ENCODE measurements at places on chromosomes 1 and 21.

- no peak for DNase-seq
Measured at GRCh38 chr1:165915480-165915879, 88.1 kb downstream of the UCK2 start.

DNA sequence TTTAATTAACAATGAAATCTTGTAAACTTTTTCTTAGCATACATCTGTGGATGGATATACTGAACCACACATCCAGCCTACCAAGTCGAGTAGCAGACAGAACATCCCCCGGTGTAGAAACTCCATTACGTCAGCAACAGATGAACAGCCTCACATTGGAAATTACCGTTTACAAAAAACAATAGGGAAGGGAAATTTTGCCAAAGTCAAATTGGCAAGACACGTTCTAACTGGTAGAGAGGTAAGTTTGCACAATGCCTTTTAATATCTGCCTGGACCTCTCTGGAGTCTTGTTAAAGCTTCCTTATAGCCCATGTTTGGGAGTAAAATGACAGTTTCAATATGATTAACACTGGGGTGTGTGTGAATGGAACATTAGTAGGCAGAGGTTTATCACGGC is 51.4 kb downstream of the MARK1 start:
- DNase-seq = peak; percentile 81

- DNase-seq = no peak
Measured at GRCh38 chr21:40641042-40641441, 205.9 kb downstream of the DSCAM start.

DNA sequence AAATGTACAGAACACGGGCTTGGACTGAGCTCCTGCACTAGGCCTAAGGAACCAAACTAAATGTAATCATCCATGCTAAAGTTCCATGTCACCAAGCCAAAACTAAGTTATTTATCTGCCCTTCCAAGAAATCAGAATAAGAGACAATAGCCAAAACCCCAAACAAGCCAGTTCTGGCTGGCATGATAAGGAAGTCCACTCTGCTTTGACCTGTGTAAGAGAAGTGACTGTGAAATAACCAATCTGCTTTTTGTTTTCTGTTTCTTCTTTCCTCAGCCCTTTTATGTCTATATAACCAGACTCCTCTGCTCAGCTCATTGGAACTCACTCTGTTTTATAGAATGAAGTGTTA is 15.1 kb downstream of the PLPPR5 start:
- no peak for DNase-seq

- no peak for DNase-seq
Measured at GRCh38 chr1:216612291-216612690, 110.9 kb downstream of the ESRRG start.

DNA sequence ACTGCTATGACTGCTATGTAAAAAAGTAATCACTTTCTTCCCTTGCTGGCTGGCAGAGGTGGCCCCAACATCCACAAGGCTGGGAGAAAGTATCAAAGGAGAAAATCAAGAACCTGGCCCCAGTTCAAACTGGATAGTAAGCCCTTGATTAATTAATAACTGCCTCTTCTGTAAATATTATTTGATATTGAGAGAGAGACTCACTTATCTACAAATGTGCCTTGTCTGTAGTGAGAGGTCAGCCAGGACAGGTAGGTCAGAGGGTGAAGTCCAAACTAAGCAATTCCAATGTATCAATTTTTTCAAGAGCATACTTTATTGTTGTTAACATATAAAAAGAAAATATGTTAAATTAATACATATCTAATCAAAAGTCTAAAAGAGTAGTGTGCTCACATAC is 23.8 kb upstream of the TARBP1 start:
- DNase-seq = no peak

DNA sequence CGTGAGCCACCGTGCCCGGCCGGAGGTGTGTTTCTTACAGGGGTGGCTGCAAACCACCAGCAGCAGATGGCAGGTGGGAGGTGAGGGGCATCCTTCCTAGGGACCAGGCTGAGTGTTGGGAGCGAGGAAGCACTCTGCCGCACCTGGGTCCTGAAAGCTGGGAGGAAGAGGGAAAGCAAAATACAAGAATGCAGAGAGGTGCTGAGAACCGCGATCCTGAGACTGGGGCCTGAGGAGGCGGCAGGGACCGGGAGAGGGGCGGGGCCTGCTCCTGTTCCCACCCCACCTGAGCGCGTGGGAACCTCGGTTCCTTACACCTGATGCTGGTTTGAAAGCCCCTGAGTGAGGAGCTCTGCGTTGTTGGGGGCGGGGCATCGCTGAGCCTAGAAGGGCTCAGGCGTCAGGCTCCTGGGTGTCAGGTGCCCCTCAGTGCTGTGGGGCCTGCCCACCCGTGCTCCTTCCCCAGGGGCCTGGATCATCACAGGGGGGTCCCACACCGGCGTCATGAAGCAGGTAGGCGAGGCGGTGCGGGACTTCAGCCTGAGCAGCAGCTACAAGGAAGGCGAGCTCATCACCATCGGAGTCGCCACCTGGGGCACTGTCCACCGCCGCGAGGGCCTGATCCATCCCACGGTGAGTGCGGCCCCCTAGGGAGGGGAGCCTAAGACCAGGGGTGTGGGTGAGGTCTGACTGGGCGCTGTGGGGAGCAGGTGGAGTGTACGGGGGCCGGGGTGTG is 15.5 kb downstream of the TRPM2 start:
- no peak for DNase-seq

DNA sequence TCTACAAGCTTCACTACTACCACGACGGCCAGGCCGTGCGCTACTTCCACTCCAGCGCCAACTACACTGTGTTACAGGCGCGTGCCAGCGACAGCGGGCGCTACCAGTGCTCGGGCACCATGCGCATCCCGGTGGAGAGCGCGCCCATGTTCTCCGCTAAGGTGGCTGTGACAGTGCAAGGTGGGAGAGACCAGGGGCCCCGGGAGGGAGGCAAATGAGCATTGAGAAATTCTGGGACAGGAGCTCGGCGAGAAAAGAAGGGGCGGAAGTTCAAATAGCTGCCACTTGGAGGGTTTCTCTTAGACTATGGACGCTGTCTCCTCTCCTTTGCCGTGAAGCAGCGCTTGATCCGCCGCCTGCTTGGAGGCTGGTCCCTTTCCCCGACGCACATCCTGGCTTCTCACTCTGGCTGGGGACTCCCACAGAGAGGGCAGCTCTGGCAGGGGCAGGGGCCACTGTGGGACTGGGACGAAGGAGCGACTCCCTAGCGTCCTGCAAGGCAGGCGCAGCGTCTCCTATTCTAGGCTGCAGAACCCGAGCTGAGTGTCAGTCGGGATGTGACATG is 4.6 kb downstream of the FCRLB start:
- no peak for DNase-seq

GRCh38 chr1:154443274-154444013 is 38.3 kb downstream of the IL6R start:
- no peak for DNase-seq

DNA sequence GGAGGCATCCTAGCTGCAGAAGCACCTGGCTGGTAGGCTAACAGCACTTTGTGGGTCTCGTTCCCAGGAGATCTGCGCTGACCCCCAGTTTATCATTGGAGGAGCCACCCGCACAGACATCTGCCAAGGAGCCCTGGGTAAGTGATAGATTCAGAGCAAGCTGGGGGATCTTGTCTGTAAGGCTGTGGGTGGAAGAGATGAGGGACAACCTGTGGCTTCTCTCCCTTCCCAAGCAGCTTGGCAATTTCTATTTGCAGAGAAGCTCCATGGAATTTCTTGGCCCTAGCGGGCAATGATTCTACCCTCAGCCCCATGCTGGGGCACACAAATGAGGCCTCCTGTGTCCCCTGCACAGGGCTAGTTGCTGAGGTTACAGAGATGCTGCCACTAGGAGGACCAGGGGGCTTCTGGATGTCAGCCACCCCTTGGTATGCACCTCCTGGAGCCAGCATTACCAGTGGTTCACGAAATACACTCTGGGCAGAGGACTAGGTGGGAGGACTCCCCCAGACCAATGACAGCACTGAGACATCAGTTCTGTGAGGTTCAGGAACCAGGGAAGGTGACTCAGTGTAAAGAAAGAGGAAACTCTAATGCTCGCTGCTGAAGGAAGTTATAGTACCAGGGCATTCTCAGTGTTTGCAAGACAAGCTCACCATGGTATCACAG is 5.5 kb downstream of the CAPN2 start:
- DNase-seq = no peak

GRCh38 chr1:181208083-181208482 is 119.6 kb downstream of the IER5 start:
- peak; percentile 3 for DNase-seq

DNA sequence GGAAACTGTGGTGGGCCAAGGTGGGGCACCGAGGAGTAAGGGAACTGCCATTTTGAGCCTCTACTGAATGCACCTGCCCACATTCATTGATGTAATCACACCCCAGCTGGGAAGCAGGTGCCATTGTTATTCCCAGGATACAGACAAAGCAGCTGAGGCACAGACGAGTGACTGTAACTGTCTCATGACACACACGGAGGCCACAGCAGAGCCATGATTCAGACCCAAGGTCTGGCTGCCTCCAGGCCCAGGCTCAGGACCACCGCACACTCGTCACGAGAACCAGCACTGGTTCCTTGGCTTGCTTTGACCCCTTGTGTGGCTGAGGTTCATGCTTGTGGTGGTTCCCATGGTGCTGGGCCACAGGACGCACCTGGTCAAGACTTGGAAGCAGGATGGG is 45.6 kb upstream of the CLIC4 start:
- DNase-seq = no peak

GRCh38 chr1:204962742-204963632 is 80.0 kb upstream of the CNTN2 start:
- DNase-seq = no peak

DNA sequence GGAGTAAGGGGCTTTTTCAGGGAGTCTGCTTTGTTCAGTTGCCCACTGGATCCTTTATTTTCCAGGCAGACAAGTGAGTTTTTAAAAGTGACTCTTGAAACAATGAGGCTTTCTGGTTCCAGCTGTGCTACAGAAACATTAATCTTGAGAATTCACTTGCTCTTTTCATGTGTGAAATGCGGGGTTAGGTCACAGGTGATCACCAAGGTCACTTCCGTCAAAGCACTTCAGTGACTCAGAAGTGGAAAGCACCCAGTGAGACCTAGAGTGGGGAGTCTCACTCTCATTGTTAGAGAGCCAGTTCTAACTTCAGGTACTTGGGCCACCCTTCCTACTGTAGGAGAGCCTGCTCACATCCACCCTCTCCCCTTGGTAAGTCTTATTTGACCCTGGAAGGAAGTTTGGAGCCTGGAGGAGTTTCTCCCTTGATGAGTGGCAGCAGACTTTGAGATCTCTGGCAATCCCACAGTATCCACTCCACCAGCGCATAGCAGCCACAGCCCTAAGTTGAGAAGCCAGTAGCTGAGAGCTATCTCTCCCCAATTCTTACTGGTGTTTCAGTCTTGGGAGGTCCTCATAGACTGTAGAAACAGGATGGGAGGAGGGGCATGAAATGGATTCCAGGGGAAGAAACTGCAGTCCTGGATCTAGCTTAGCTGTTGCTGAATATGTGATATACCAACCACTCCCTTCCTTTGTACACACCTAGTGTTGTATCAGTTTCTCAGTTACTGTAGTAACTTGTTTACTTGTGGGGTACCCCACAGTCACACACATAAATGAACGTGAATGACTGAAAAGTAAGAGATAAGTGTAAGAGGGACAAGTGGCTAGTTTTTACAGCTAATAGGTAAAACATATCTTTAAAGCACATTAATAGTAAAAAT is 3.1 kb downstream of the TACSTD2 start:
- peak; percentile 86 for DNase-seq

DNA sequence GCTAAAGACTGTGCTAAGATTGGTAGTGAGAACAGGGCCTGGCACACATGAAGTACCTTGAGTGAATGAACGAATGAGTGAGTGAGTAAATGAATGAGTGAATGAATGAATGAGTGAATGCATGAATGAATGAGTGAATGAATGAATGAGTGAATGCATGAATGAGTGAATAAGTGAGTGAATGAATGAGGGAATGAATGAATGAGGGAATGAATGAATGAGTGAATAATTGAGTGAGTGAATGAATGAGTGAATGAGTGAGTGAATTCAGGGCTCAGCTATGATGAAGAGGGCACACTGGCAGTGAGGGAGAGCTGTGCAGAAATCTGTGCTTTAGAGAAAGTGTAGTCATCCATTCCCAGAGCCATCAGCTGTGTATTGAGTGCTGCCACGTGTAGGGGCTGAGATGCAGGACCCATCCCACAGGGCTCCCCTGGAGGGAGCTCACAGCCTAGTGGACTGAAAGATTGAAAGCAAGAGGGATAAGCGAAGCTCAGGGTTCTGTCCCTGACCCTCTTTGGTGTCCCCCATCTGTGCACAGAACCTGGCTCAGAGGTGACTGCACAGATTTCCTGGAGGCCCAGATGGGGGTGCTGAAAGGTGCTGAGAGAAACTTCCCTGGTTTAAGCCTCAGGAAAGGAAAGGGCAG is 217.9 kb upstream of the VAMP3 start:
- DNase-seq = no peak

- no peak for DNase-seq
Measured at GRCh38 chr1:182617014-182617429, 12.8 kb upstream of the RGS16 start.

DNA sequence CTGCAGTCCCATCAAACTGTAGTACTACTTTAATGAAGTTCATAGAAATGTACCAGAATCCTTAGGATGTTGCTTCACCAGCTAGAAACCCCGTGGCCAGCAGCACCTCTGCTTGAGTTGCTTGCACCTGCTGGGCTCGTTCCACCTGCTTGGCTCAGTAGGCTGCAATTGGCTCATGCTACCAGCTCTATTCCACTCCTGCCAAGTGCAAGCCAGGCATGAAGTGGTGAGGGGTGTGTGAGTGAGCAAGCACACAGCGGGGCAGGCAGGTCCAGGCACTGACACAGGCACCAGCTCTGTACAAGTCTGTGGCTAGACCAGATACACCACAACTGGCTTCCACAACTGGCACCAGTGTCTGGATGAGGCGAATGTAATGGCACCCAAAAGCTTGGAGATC is 209.9 kb downstream of the AMY1C start:
- DNase-seq = no peak

- DNase-seq = no peak
Measured at GRCh38 chr21:44449473-44450363, 5.6 kb upstream of the LRRC3 start.

DNA sequence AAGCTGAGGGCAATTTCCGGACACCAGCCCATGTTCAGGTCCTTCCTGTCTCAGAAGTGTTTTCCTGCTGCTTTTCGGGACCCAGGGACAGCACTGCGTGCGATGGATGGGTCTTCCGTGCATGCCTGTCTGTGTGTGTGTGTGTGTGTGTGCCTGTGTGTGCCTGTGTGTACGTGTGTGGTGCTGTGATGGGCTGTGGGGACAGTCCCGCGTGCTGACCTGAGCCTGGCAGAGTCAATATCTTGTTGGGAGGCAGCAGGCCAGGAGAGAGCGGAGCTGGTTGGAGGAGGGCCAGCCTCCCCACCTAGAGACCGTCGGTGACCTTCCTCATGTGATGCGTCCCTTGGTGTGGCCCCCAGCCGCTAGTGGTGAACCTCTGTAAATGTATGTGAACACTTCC is 13.7 kb downstream of the SKI start:
- DNase-seq = no peak

GRCh38 chr1:172043900-172044299 is 202.6 kb downstream of the DNM3 start:
- no peak for DNase-seq

DNA sequence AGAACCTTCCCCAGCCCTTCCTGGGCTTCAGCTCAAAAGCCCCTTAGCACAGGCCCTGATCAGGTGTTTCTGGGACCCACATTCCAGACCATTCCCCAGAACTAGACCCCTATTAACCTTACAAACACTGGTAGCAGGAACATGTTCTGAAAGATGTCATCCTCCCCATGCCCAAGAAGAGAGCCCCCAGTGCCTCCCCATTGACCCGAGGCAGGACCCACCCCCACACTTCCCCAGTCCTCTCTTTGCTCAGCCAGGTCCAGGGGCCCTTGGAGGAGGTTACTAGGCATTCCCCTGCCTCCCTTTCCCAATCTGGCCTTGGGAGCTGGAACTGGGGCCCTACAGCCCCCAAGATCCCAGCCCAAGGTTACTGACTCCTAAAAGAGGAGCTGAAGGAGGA is 38.9 kb upstream of the HMGB4 start:
- no peak for DNase-seq
